GM12891 (cell line): ENCODE measurements at places on chromosomes 16 and 17.

DNA sequence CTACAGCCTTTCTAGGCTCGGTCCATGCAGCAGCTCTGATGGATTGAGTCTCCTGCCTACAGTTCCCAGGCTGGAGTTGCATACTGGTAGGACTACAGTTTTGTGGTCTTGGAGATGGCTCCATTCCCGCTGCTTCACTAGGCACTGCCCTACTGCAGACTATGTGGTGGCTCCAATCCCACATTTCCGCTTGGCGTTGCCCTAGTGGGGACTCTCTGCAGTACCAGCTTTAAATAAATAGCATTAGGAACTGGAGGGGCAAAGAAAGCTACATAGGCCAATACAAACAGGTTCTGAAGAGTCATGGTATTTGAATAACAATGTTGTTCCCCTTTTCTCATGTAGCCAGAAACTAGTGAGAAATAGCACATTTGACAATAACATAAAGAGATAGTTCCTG is 5.4 kb upstream of the GOSR2 start:
- no peak for DNase-seq

- peak; percentile 20 for DNase-seq
Observed at GRCh38 chr17:70168044-70168976, 1.0 kb upstream of the KCNJ2 start.

DNA sequence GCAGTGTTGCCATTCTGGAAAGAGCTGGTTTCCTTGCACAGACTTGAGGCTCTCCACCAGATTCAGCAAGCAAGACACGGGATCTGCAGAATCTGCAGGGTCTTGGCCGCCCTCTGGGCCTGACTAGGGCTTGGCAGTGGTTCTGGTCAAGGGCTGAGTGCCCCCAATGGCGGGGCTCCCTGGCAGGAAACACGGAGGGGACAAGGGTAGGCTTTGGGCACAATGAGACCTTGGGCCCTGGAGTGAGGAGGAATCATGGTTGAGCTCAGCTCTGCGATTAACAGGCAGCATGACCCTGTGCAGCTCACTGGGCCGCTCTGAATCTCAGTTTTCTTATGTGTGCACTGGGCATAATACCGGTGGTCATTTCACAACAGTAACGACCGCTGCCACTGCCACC is 249.9 kb downstream of the GSG1L start:
- no peak for DNase-seq

DNA sequence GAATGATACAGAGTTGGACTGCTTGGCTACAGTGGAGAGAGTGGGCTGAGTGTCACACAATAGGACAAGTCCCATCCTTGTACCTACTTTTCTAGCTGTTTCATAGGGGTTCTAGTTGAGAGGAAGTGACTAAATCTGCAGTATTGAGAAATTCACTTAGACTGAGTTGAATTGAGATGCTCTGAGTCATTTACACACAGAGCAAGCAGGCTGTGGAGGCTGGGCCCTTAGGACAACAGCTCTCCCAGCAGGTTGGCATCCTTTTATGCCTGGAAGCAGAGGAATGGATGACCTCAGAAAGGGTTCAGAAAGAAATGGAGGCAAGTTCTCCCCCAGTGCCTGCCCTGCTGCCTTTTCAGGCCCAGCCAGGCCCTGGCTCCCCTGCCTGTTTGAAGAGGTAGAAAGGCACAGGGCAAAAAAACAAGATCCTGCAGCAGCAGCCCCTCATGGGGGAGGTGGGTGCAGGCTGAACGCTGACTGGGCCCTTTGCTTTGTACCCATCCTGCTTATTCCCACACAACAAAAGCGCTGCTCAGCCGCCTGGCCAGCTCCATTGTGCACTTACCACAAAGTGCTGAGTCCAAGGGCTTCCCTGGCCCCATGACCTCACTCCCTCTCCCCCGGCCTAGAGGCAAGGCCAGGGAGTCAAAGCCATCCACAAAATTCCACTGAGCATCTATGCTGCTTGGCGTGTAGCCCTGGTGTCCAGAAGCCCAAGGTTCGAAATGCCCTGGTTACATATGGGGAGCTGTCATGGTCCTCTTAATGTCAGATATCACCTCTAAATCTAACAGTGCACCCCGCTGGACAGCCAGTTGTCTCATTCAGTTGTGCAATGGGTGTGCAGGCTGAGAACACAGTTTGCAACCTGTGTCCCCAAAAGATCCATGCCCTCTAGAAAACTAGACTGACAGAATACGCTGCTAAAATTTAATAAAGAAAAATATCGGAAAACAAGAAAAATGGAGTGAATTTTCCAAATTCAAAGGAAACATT is 5.4 kb upstream of the CRYBA1 start:
- DNase-seq, result no peak

DNA sequence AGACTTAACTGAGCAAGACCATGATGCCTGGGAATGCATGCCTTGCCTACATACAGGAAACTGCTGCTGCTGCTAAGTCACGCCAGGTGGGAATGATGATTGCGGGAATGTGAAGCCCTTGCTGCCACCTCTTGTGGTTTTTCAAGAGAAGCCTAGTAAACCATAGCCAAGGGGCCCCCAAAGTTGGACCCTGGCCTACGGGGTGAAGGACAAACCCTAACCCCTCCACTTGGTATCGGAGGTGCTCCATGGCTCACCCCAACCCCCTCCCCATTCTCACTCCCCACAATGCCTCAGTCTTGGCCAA is 233.9 kb downstream of the ZNF423 start:
- DNase-seq, result no peak

GRCh38 chr16:71453036-71453435 is 9.0 kb downstream of the ZNF23 start:
- DNase-seq, result no peak

DNA sequence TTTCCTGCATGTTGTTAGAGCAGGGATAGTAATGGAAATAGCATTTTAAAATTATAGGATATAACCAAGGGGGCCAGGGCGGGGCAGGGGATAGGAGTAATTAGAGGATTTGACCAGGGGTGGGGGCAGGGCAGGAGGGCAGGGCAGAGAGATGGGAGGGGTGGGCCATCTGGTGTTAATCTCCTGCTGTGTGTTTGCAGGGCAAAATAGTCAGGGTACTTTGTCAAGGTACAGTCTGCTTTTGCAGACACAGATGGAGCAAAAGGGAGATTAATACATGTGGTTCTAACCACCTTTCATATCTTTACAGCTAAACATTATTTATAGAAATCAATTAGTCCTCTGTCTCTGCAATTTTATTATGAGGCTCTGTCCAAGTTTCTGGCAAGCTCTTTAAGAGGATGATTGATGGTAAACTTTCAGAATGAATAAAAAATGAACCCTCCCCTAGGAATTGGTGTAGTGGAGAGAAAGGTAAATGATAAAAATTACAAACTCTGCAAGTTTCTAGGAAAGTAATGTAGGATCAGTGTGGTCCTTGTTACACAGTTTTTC is 6.6 kb downstream of the ANKFN1 start:
- no peak for DNase-seq

DNA sequence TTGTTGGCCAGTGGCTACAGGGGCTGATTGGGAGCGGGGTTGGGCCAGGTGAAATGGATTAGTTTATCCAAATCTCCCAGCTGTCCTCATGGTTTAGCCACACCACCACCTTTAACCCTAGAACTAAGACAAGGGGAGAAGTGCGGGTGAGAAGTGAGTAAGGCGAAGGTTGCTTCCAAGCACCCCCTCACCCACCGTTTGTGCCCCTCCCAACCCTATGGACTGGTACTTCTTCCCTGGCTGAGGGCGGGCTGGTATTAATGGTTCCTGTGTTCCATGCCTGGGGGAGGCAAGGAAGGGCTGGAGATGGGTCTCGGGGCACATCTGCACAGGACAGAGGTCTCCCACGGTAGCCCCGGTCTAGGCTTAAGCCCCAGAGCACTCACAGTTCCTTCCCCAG is 25.1 kb downstream of the NT5M start:
- no peak for DNase-seq

DNA sequence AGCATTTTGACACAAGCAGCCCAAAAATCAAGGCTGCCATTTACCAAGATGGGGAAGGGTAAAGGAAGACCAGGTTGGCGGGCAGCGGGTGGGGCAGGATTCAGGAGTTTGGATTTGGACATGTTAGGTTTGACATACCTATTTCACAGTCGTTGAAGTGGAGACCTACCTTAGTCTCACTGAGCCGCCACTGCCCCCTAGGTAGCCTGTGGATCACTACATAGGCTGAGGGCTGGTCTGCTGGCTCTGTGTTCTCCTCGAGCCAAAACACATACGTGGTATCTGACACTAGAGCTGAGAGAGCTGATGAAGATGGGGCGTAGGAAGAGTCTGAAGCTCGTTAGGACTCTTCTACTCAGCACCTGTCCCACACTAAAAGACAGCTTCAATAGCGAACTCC is 115.1 kb downstream of the HIC1 start:
- DNase-seq, result peak; percentile 25

DNA sequence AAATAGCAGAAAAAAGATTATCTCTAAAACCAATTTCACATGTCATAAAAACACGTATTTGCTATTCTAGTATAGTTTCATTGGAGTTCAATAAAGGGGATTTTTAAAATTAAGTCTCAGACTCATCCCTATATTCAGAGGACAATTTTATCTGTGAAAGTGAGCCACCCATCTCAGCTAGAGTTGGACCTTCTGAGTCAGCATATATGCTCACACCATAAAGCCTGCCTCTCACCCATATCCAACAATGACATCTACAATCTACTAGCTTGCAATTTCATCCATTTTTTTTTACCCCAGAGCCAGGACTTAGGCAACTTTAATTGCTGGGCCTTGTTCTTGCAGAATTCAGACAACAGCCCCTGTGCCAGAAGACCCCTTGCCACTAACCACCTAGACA is 165.3 kb upstream of the DYNLRB2 start:
- DNase-seq, result no peak

DNA sequence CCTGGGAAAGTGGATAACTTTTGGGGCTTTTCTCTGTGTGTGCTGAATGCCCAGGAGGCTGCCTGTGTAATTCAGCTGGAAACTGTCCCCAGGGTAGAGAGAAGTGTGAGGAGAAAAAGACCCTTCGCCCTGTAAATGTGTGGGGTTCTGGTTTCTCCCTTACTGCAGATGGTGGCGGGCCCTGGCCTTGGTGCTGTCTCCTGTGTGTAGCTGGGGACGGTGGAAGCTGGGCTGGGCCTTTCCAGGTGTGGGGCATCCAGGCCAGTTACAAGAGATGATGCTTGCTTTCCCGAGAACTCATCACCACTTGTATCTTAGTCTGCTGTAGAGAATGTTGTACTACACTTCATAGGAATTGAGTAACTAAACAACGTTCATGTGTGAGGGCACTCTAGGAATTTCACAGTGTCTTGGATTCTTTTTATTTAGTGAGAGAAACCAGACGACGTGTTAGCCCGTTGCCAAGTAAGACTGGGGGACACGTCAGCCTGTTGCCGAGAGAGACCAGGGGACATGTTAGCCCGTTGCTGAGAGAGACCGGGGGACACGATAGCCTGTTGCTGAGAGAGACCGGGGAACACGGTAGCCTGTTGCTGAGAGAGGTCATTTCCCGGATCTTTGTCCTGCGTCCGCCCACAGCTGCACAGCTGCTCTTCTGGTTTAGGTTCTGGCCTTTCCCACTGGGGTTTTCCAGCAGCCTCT is 43.1 kb downstream of the TBCD start:
- no peak for DNase-seq

DNA sequence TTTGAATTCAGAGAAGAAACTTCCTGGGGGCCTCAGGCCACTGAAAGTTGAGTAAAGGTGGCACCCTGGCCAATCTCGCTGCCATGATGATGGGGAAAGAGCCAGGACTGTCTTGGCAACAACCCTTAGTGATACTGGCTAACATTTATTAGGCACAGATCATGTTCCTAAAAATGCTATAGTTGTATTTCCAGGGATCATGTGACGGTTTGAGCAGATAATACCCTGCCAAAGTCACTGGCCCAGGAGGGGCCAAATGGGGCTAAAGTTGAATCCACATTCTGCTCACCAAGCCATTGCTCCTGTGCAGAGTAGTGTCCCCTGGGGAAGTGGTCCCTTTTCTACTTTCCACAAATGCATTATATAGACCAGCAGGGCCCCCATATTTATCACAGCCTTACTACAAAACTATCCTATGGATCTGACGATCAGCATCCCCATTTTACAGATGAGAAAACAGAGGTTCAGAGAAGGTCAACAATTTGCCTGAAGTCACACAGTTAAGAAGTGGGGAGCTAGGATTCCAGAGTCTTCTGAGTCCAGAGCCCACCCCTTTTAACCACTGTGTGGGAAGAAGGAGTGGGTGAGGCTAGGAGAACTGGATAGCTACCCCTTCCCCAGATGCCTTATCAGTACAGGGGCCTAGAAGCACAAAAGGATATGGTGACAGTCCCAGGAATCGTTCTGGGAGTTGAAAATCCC is 300.0 kb upstream of the IRX3 start:
- no peak for DNase-seq

GRCh38 chr16:66677836-66678235 is 18.7 kb downstream of the CMTM4 start:
- DNase-seq, result no peak

DNA sequence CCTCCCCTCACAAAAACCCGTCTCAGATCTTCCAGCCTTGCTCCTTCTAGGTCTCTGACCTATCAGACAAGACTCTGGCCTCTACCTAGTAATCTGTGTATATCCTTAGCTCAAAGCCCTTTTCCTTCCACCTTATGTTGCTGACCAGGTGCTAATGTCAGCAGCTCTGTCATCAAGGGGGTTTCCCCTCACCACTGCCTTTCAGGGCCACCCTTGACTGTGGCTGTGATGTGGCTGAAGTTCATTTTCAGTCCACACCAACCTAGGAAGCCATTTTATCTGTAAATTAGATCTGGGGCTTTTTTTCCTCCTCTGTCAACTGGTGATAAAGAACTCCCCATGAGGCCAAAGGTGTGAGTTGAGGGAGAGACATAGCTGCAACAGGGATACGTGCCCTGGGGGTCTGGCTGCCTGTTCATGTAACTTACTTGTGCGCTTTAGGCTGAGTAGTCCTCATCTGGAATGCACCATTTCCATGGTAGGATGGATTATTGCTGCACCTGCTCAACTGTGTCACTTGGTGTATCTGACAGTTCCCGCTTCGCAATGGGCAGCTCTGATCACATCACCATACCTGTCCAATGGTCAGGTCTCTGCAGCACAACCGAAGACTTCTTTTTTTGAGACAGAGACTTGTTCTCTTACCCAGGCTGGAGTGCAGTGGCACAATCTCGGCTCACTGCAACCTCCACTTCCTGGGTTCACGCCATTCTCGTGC is 14.7 kb upstream of the RUNDC3A start:
- no peak for DNase-seq

DNA sequence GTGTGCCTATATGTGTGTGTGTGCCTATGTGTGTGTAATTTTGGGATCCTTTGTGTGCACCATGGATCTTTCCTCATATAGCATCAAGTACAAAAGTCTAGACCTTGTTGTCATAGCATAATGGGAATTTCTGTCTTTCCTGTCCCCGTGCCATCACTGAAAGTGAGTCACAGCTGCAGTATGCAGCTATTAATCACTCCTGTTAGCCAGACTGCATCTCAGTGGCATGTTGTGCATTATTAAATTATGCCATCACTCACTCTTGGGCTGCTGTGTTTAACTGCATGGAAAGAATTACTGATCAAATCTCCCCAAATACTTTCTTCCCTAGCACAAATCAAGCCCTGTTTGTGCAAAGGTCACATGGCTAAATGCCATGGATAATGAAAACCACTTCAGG is 92.4 kb downstream of the CBLN1 start:
- no peak for DNase-seq

- DNase-seq, result no peak
Observed at GRCh38 chr16:11398851-11399250, 53.6 kb downstream of the RMI2 start.
